ENCODE measurements at places on chromosomes 5 and 9.

DNA sequence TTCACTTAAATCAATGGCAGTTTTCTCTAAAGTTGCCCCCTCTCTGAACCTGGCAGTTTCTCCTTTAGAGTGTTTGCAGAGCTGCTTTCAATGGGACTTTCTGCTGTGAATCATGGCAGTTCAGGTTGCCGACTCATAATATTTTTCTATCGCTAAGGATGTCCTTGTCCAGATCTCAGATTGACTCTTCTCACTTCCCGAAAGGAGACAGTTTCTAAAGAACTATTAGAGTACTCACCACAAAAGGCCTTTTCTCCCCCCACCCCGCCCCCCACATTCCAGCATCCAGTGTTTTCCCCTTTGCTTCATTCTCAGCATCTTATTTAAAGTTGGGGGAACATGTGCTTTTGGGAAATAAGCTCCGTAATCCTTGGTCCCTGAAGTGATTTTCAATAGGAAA lies 443.5 kb upstream of the KLF4 start:
- DNase-seq = no peak

GRCh38 chr9:37540634-37541033 lies 35.5 kb downstream of the FBXO10 start:
- DNase-seq = no peak

DNA sequence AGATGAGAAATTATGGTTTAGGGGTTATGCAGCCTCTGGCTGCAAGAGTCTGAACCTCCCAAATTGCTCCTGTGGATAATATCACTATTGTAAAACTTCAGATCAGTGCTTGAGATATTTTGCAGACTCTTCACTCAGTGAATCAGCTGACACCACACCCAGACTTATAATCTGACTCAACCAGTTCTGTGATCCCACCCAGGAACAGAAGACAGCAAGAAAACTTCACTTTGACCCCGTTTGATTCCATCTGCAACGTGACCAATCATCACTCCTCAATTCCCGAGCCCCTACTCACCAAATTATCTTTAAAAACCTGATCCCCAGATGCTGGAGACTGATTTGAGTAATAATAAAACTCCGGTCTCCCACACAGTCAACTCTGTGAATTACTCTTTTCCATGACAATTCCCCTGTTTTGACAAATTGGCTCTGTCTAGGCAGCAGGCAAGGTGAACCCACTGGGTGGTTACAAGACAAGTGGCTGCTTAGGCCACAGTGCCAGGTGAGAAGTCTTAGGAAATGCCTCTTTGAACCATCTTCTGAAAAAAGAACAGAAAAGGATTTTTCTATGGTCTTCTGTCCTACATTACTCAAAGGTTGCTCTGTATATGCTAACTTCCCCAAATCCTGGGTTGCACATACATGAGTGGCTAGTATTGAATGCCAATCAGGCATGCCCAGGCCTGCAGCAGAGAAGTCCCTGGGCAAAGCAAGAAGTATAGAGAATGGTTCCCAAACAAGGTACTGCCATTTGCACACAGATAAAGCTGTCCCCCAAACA lies 588.0 kb downstream of the PRELID2 start:
- no peak for DNase-seq

DNA sequence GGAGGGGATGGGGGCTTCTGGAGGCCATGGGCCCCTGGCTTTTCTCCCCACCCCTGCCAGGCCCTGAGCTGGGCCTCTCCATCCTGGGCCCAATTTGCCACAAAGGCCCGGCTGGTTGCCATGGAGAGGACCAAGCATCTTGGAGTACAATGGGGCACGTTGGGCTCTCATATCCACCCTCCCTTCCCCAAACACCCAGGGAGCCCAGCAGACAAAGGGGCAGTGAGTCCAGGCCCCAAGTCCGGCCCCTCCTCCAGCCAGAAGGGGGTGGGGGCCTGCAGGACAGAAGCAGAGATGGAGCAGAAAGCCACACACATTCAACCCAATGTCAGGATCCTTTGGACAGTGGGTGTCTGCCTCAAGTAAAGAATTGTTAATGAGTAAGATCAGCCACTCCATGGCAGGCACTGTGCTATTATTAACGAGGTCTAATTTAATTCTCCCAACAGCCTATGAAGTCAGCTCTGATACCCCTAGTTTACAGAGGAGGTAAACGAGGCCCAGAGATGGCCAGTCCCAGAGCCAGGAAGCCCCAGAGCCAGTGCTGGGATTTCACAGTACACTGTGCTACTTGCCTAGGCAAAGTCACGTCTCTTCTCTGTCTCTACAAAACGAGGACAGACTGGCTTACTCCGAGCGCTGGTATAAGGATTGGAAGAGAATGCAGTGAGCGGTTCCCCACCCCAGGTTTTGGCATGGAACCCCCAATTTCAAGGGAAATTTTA lies 2.3 kb downstream of the CRB2 start:
- no peak for DNase-seq

- DNase-seq = no peak
Observed at GRCh38 chr5:59709346-59709821, 184.1 kb downstream of the PDE4D start.

- DNase-seq = no peak
Observed at GRCh38 chr9:16870596-16871335, at the start of gene BNC2. Gene BNC2, minus strand, starts transcription at chr9:16870670. Its CDS starts 22 bp downstream, at chr9:16870648.

DNA sequence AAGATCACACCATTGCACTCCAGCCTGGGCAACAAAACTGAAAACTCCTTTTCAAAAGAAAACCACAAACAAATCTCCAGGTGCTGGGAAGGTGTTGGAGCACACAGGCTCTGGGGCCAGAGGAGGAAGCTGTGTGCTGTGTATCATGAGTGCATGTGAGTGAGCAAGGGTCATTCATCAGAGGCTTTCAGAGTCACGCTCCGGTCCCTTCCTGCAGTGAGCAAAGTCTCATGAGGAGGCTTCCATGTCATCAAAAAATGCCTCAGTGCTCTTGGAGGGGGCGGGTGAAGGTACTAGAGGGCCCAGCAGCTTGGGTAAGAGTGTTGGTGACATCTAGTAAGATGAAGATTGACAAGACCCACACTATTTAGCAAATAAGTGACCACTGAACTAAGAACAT lies 48.3 kb upstream of the TESK1 start:
- DNase-seq = no peak

DNA sequence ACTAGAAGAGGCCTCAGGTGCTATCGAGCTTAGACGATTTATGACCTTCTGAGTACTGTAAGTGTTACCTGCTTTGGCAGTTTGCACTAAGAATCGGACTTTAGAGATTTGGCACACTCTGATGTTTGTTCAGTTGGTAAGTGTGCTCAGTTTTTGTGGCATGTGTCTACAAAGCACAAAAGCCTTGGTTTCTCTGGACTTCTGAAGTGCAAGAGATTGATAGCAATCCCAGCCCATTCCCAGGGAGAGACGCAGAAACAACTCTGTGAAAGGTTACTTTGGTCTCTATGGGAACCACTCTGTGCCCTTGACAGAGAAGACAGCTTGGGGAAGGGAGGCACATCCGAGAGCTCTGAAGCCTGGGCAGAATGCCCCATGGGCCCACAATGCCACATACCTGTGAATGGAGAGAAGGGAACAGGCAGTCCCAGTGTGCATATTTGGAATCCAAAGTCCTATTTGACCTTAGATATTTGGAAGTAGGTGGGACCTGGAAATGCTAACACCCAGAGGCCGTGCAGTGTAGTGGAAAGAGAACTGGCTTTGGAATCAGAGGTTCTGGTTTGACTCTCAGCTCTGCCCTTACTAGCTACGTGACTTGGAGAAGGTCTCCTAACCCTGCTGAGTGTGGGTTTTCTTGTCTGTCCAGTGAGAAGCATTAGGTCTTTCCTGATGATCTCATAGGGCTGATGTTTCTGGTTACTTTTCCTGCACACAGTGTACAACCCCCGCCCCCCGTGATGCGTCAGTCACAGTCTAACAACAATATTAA lies 194.3 kb upstream of the VLDLR start:
- DNase-seq = no peak

DNA sequence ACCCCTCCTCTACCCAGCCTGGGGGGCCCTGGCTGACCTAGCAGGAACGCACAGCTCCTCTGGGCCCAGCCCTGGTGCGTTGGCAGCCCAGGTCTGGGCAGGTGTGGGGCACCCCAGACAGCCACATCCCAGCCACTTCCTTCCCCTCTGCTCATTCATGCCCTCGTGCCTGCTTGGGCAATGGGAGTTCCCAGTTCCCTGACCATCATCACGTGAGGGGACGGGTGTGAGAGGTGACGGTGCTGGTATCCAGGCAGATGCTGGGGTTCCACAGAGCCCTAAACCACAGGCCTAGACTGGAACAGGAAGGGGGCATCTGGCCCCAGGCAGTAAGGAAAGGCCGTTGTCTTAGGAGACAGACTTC lies 8.4 kb downstream of the RALGDS start:
- DNase-seq = no peak

DNA sequence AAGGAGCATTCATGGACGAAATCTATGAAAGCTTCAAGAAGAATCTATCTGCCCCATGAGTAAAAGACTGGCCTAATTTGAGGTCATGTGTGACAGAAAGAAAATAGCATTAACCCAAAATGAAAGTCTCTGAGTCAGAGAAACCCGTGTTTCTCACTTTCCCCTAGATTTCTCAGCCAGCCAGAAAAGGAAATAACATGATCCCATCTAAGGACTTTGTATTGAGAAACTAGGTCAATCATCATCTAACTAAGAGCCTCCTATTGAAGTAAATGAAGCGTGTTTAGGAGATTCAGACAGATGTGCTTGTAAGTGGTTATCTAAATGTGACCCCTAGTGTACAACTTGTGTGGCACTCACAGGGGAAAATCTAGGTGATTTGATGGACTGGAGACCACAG lies 77.3 kb upstream of the ZNF366 start:
- DNase-seq = no peak

DNA sequence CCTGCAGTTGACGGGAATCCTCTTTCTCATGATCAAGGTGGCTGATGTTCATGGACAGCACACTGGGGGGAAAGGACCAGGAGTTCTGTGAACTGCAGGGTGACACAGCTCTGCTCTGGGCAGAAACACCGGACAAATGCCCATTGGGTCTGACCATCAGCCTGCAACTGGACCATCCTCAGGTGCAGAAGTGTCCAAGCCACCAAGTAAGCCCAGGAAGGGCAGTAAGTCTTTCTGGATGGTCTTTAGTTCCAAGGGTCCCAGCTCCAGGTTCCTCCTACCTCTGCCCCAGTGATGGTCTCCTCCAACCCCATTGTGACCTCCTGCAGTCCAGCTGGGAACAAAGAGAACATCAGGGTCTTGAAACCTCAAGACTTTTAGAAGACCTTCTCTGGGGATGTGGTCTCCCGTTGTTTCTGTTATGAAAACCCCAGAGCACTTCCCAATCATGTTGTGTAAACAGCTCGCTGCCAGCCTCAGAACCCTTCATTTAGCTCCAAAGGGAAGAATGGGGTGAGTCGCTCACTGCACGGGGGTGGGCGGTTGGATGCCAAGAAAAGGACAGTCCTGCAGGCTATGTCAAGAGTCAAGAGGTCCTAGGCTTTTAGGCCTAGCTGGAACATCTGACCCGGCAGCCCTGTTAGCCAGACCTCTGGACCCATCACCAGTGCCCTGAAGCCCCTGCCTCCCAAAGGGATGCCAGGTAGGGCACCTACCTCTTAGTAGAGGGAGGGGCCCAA lies 41.8 kb upstream of the TCF7 start:
- DNase-seq = no peak

DNA sequence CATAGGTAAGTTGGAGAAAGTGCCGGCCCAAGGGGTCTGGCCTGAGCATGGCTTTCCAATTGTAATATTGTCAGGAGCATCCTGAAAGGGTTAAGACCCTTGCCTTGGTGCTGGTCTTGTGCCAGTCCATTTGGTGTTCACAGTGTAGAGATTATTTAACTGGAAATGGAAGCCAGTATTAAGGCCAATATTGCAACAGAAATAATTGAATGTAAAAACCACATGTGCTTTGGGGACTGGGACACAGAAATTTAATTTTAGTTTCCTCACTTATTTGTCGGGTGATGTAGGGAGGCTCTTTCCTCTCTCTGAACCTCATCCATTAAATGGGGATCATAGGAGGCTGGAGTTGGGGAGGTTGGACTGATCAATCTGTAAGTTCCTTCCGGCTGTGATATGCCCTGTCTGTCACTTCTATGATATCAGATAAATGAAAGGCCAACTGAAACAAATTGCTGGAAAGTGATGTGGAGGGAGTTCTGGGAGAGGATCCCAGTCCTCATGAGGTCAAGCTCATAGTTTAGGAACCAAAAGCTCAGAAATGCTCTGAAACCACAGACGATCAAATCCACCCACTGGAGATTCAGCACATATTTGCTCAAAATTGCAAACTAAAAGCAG lies 54.8 kb upstream of the COL15A1 start:
- no peak for DNase-seq

DNA sequence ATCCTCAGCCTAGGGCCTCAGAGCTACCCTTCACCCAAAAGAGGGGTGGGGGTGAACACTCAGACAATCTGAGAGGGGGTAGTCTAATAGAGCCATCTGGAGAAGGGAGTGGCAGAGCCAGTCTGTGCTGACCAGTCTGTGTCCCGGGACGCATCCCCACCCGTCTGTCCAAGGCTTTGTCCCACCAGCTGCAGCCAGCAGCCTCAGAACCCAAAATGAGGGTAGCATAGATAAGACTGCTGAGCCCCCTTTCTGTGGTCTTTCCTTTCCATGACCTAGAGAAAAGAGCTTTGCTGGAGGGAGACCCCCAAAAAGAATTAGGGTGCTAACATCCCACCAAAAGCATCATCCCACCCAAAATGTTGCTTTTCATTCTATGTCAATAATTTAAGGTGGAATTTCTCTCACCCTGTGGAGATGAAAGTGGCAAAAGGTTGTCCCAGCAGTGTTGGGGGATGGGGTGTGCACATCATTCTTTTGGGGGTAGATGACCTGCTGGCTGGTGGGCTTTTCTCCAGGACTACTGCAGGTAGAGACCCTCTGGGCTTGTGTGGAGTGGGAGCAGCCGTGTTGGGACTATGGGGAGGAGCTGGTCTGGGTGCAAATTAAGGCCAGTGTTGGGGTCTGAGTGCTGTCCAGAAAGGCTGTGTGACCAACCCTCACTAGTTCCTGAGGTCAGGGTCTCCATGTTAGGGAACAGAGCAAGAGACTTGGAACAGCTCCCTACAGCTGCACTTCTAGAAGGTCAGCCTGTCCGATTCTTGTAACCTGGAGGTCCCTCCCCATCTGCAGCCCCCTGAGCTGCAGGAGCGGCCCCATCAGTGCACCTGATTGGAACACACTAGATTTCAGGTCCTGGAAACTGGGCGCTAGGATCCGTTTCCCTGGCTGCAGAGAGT lies 19.9 kb downstream of the URM1 start:
- no peak for DNase-seq

DNA sequence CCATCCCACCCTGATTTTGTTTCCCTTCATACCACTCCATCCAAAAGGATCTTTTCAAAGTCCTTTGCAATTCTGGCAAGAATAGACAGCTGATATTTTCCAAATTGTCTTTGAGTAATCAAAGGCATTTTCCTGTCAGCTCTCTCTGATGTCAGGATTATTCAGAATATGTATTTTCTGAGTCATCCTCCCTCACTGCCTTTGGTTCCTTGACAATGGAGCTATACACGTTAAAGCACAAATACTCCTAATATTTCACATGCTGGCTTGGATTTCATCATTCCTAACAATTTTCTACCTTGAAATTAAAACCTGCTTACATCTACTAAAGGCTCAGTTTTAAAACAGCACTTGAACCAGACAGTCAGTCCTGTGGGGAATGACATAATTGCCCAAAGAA lies 379.4 kb downstream of the GADD45G start:
- DNase-seq = no peak
